Mucosa of descending colon (tissue), 3 donors: ENCODE measurements at places on chromosomes 5 and 9. TPM values are rescaled to one million over a fixed set of nuclear protein-coding genes. Genes with fewer than 3 reads are reported as not detected.

GRCh38 chr5:60517094-60517694 lies 182.8 kb downstream of the DEPDC1B start:
- no peak for DNase-seq

DNA sequence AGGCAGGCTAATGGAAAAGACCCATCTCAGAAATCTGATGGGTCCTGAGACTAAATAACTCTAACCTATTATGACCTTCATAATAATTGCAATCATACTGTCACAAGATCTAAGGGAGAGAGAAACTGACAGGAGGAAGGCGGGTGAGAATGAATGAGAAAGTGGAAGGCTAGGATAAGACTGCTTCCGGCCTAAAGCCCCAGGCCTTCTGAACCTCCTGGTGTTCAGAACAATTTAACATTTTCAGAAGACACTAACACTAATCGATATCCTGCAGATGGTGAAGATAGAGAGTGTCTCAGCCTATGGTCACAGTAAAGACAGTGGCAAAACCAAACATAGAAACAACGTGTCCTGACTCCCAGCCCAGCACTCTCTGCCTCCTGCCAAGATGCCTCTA lies 1.2 kb downstream of the RPS14 start:
- DNase-seq: no peak

DNA sequence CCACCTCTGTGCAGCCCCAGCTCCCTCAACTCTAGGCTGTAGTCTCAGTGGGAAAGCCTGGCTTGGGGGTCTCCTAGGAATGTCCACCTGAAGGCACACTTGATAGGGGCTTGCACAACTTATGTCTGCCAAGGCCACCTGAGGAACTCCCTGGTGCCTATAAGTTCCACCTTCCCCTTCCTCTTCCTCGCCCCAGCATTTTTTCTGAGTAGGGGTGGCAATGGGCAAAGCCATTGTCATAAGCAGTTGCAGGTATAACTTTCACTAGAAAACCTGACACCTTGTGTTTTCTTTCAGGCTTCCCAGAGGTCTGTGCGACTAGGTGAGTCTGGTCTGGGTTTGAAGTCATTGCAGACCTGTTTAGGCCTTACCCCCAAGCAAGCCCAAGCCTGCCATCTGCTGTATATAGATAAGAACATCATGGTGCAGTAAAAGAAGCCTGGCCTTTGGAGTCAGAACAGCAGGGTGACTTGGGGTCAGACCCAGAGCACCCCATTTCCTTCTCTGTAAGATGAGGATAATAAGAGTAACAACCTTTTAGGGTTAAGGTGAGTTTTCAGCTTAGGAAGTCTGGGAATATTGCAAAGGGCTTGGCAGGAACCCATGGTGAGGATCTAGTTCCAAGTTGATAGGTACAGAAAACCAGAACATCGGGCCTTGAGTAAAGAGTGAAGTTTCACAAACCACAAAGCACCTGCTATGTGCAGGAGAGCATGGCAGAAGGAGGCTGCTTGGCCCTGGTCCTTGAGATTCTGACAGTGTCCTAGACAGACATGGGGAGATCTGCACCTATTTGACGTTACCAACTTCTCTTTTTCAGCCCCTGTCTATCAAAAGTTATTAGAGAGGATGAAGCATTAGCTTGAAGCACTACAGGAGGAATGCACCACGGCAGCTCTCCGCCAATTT lies 33.8 kb downstream of the TGFBI start:
- no peak for DNase-seq

GRCh38 chr5:59660737-59661136 lies 232.8 kb downstream of the PDE4D start:
- no peak for DNase-seq

GRCh38 chr5:77306531-77306930 lies 96.1 kb downstream of the PDE8B start:
- DNase-seq: no peak

- no peak for DNase-seq
Observed at GRCh38 chr5:173928871-173929574, 40.9 kb downstream of the CPEB4 start.

GRCh38 chr5:116370149-116370548 lies 204.5 kb downstream of the SEMA6A start:
- no peak for DNase-seq

GRCh38 chr5:156913719-156914370 lies 49.2 kb downstream of the TIMD4 start:
- DNase-seq: peak; percentile 16

The BTNL3 gene
- 46.5 TPM for total RNA-seq

The PCDHB11 gene
- total RNA-seq: 1.3 TPM
